ENCODE measurements at places on chromosomes 2 and 18. TPM values are rescaled to one million over a fixed set of nuclear protein-coding genes. Genes with fewer than 3 reads are reported as not detected.

OSR1 gene
- 15.2 TPM for total RNA-seq

MFSD2B gene
- total RNA-seq = 0.36 TPM

PRKAG3 gene
- under 0.01 TPM for total RNA-seq

BMP10 gene
- total RNA-seq = not detected

SCN7A gene
- total RNA-seq = not detected

CMPK2 gene
- total RNA-seq = 2.2 TPM

FHOD3 gene
- 13.0 TPM for total RNA-seq

GRCh38 chr18:69161383-69162028 lies 239.2 kb upstream of the DOK6 start:
- peak; percentile 50 for DNase-seq

GRCh38 chr2:162473986-162474385 lies 130.1 kb downstream of the GCA start:
- no peak for DNase-seq

DNA sequence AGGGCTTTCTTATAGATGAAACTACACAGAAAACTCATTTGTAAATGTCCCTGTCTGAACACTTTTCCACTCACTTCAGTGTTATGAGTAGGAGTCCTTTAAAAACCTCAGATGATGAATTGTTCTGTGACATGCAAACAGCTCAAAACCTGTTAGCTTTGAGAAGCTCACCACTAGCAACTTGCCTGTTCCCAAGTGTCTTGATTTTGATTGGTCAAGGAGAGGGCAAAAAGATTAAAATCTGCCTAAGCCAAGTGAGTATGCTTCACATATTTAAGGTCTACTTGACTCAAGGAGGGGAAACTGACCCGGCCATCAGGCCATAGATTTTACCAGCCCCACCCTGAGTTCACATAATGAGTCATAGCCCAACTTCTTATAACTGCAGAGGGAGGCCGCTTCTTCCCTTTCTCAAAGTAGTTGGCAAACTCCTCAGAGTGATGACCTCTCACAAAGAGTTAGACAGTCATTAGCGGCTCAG lies 45.2 kb upstream of the MEIS1 start:
- no peak for DNase-seq

- DNase-seq = peak; percentile 51
Measured at GRCh38 chr2:28544036-28544346, 48.1 kb downstream of the PLB1 start.

GRCh38 chr2:2848621-2849333 lies 517.7 kb upstream of the MYT1L start:
- no peak for DNase-seq

GRCh38 chr18:2173486-2173885 lies 397.8 kb downstream of the METTL4 start:
- peak; percentile 22 for DNase-seq

GRCh38 chr2:36490749-36491148 lies 107.2 kb downstream of the FEZ2 start:
- DNase-seq = no peak

DNA sequence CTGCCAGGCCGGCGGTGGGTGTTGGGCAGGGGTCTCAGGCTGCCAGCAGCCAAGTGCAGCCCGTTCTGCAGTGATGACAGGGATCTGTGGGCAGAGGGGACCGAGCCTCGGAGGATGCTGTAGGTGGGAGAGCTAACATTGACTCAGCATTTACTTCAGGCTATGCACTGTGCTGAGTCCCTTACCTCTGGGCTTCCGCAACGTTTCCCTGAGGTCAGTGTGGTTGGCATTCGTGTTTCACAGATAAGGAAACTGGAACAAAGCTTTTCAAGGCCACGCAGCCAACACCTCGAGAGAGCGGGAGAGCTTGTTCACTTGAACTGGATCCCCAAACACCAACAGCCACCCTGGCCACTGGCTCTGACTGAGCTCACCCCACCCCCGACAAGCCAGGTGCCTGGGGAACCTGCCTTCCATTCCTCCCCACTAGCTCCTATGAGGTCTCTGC lies 839 bp upstream of the GPR148 start:
- DNase-seq = no peak
